ENCODE measurements at places on chromosomes 7 and 10.

GRCh38 chr7:94971051-94971867, 63.9 kb downstream of the PPP1R9A start:
- DNase-seq: peak; percentile 64

DNA sequence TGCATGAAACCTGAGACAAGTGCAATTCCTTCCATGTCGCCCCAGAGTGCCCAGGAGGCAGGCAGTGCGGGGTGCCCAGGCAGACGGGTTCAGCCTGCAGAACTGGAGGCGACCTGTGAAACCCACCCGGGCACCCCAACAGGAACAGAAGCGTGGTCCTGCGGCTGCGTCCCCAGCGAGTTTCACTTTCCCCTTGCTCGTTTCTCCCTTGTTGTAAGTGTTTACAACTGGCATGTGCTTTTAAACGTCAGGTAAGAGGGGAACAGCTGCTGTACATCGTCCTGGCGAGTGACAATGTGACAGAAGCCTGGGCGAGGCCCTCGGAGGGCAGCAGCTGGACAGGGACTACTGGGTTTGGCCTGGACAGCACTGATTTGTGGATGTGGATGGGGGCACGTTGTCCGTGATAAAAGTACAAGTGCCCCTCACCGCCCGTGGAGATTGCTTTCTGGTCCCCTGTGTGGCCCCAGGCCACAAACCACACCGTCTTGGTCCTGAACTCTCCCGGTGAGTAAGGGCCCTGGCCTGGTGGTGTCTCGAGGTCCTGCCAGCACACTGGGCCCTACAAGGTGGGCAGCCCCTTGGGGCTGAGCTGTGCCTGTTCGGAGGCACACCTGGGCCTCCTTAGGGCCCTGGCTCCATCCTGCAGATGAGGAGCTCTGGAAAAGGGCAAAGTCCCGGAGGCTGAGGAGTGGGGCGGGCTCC, 4.0 kb downstream of the VENTX start:
- DNase-seq: no peak

GRCh38 chr7:2209961-2210323, 22.8 kb downstream of the MAD1L1 start:
- DNase-seq: no peak

- DNase-seq: no peak
These were observed 73.6 kb downstream of the PODXL start for GRCh38 chr7:131482800-131483199.

DNA sequence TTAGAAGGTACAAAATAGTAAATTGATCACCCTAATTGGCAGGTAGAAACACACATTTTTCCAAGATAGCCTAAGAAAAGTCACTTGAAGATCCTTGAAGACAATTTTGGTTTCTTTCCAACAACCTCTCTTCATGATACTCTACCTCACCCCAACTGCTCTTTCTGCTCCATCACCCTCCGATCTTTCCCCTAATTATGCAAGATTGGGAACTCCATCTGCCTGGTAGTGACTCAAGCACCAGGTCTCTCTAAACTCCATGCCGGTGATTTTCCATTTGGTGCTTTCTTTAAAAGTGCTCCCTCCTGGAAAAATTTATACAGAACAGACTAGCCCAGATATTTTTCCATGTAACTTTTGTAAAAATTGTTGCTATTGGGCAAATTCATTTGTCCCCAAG, 1.1 kb upstream of the AKR1B1 start:
- DNase-seq: no peak

DNA sequence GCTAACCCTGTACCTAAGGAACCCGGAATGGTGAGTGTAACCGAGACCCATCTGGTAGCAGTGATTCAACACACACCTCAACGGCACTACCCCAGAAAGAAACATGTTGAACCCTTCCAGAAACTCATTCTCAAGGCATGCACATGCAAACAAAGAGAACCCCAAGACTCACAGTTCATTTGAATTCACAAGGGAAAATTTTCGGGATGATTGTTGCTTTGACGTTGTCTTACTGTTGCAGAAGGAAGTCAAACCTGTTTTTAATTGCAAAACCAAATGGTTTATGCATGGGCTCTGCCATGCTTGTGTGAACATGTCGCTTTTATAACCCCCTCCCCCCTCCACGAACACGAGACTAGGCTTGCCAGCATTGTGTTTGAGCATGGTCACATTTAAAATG, 539.7 kb downstream of the GATA3 start:
- DNase-seq: no peak

GRCh38 chr10:62895063-62895462, 78.9 kb upstream of the EGR2 start:
- no peak for DNase-seq

DNA sequence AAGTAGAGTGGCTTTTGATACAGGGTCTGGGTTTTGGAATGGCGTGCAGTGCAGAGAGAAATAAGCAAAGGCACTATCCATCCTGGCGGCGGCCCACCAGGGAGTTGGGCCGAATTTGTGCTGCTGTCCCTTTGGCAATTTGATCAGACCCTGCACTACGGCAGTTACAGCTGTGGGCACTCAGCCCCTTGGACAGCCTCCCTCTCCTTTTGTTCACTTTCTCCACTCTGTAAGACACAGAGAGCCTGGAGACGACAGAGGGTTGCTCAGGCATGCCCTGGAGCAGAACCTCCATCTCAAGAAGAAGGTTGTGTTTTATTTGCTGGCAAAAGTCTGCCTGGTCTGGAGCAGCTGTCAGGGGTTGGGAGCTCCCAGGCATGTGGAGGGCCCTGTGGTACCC, 55.8 kb downstream of the LHPP start:
- no peak for DNase-seq

- no peak for DNase-seq
These were observed 4.3 kb upstream of the NSUN5 start for GRCh38 chr7:73312831-73313520.

GRCh38 chr10:75932921-75933320, 501.5 kb downstream of the LRMDA start:
- no peak for DNase-seq

GRCh38 chr10:100728928-100729861, 16.2 kb upstream of the PAX2 start:
- DNase-seq: no peak

GRCh38 chr7:29214056-29214455, 19.5 kb downstream of the CHN2 start:
- no peak for DNase-seq

GRCh38 chr7:28973591-28973990, 15.5 kb upstream of the TRIL start:
- DNase-seq: no peak

GRCh38 chr10:729213-729612, 39.7 kb upstream of the DIP2C start:
- DNase-seq: no peak

DNA sequence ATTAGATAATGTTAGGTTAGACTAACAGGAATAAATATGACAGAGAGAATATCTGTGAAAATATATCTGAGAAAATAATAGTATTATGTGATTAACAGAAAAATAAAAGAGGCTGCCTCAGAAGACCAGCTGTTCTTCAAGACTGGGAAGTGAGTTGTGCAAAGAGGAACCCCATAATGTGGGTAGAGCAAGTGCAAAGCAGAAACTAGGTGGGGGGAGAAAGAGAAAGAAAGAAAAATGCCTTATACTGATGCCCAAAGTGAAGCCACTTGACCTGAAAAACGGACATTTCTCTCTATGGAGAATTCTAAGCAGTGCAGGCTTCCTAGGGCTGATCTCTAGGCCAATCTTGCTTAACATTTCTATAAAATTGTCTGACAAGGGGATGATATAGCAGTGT, 3.8 kb downstream of the NEBL start:
- no peak for DNase-seq

GRCh38 chr10:69048103-69048502, 39.8 kb upstream of the SRGN start:
- no peak for DNase-seq

- no peak for DNase-seq
These were observed 19.9 kb downstream of the SPAG6 start for GRCh38 chr10:22365233-22365632.

DNA sequence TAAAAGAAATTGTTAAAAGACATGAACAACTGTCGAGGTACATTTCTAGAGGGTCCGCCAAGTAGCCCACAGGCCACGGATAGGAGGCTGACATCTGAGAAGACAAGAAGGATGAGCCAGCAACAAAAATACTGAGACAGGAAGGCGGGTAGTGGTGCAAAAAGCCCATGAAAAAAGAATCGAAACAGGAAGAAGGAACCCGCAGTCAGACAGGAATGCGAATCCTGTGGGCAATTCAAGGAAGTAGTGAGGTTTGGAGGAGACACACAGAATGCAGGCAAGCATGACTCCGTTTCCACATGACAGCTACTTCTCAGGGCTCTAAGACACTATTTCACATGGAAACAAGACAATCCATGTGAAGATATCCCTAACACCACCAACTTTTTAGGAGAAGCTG, 125.2 kb downstream of the DOCK4 start:
- no peak for DNase-seq

GRCh38 chr10:45235798-45236220, 79.6 kb downstream of the OR13A1 start:
- DNase-seq: no peak

- DNase-seq: no peak
These were observed 267.6 kb downstream of the SKIDA1 start for GRCh38 chr10:21257919-21258318.

GRCh38 chr10:97574374-97575126, 2.0 kb downstream of the ANKRD2 start:
- DNase-seq: no peak

DNA sequence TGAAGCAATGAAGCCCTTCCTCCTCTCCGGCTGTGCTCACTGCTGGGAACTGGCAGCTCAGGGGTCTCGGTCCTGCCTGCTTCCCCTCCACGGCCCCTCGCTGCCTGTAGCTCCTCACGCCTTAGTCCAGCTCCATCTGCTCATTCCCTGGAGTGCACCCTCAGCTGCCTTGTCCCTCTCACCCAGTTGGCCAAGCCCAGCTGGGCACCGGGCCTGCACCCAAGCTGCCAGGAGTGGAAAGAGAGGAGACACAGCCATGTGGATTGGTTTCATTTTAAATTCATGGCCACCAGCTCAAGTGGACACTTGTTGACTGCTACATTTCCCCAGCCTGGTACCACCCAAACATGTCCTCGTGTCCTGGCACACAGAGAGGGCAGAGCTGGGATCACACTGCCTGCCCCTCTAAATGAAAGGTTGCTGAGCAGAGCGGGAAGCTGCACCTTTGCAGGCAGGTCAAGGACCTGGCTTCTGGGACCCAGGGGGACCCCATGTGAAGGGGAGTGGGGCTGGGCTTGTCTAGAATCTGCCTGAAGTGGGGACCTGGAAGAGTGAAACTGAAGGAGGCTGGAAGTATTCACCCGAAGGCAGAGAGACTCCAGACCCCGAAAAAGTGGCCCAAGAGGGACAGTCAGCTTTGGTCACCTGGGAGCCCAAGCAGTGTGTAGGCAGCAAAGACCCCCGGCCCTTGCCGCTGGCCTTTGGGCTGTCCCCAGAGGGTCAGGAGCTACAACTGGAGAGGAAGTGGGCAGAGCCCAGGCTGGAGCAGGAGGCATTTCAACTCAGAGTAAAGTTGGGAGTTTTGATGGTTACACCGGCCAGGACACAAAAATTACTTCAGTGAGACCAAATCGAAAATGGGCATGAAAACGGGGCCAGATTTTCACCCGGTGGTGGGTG, 15.0 kb upstream of the BNIP3 start:
- DNase-seq: no peak

GRCh38 chr10:125155101-125155500, 5.3 kb downstream of the CTBP2 start:
- DNase-seq: no peak

DNA sequence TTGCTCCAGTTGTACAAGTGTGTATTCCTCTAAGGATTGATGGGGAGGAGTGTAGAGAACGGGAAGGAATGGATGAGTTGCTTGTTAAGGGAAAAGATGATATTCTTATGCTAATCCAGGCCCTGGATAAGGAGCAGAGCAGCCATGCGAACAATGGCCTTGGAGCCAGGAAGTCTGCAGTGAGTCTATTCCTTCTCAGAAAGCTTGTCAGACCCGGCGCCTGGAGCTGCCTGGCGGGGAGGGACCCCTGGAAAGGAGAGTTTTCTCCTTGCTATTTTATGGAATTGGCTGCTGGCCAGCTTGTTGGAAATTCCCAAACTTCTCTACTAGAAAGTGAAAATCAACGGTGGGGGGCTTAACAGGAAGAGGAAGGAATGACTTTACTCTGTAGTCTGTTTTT, 89.1 kb downstream of the MMRN2 start:
- peak; percentile 52 for DNase-seq

GRCh38 chr7:31249671-31250070, 90.9 kb downstream of the NEUROD6 start:
- DNase-seq: no peak

- peak; percentile 31 for DNase-seq
These were observed 22.3 kb upstream of the NANOS1 start for GRCh38 chr10:119007211-119007574.

DNA sequence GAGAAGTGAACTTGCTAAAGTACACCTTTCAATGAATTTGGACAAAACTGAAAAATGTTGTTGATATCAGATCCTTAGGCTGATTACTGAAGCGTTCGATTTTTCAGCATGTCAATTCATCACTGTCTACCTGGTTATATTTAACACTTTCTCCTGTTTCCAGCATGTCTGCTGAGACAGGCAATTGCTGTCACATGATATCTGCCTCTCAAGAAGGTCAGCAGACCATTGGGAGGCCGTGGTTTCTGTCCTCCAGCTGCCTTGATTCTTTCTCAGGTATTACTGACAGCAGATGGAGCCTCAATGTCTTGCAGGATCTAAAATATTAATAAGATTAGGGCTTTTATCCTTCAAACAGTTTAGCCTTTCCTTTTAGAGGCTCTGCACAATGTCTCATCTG, 127.5 kb downstream of the SNX10 start:
- peak; percentile 70 for DNase-seq

DNA sequence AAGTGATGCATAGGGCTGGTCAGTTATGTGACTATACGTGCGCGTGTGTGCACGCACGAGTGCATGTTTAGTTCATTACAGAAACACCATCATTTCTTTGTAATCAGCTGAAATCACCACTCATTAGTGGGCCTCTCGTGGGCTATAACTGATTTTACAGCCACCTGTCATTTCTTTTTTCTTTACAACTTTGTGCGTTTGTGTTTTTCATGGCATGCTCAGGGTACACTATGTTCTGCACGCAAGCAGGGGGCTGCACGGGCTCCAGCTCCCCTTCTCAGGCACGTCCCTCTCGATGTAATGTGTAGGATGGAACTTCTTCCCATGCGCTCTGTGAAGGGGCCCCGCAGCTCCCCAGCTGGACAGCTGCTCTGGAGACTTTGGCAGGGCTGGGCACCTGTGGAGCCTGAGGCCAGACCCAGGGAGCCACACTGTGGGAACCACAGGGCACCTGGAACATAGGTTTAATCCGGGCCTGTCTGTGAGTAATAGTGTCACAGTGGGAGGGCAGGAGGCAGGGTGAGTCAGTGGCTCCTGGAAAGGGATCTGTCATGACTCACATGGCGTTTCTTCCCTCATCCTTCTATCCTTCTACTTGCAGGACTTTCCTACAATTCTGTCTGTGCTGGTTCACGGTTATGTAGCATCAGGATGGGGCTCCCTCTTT, 4.9 kb downstream of the GCK start:
- no peak for DNase-seq

GRCh38 chr7:134613623-134614347, 32.9 kb upstream of the BPGM start:
- no peak for DNase-seq

- DNase-seq: no peak
These were observed 114.7 kb downstream of the BICC1 start for GRCh38 chr10:58627392-58627791.
